ENCODE measurements at places on chromosomes 1 and 21.

GRCh38 chr21:43938751-43939442, 73.2 kb upstream of the TRAPPC10 start:
- DNase-seq: peak; percentile 68

GRCh38 chr1:23420778-23421177, 3.8 kb downstream of the TCEA3 start:
- no peak for DNase-seq

- DNase-seq: no peak
Measured at GRCh38 chr1:147851149-147851548, 51.4 kb upstream of the GJA8 start.

DNA sequence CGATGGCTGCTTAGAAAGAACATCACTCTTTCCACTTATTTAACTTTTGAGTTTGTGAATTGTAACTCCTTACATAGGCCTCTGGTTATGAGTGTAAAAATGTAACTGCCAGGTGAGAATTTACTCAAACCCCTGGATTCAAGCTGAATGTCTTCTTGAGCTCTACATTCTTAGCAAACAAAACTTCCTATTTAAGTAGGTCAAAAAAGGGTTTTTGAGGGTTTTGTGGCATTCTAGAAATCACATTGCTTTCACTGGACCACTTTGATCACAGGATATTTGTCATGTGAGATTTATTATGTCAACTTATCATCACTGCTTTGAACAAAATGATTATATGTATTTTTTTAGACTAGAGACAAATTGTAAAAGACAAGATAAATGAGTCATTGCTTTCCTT, 5.7 kb downstream of the IL23R start:
- DNase-seq: no peak
